ENCODE measurements at places on chromosomes 13 and 19. TPM values are rescaled to one million over a fixed set of nuclear protein-coding genes. Genes with fewer than 3 reads are reported as not detected.

DNA sequence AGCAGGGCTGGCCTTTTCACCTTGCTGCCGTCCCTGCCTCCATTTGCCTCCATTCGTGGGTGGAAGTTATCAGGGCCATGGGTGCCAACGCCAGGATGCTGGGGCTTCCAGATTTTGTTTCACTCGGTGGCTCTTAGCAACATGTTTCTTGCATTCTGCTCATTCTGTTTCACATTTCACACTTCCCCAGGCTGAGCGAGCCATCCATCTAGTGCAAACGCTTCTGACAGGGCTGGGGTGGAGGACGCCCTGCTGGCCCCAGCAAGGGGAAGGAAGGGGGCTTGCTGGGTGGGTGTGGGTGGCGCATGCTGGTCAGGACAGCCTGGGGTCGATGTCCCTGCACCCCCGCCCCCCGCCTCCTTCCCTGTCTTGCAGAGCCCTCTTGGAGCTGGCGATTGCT is 165.2 kb downstream of the URI1 start:
- DNase-seq, result no peak

FDX2 gene
- 42.4 TPM for total RNA-seq

DNA sequence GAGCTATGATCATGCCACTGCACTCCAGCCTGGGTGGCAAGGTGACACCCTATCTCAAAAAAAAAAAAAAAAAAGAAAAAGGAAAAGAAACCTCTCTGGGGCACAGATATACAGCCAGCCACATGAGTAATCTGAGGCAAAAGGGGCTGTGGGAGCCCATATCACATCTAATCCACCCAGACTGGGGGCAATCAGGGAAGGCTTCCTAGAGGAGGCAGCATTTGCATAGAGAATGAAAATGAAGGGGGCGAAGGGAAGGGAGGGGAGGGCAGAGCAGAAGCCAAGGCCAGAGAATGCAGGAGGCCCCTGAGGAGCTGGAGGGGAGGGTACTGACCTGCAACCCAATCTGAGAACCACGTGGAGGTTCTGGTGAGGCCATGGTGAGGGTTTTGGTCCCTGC is 13.2 kb downstream of the STXBP2 start:
- no peak for DNase-seq

KCNC3 gene
- not detected for total RNA-seq

- DNase-seq, result no peak
These were observed 740 bp downstream of the WDFY2 start for GRCh38 chr13:51584731-51585672.

- DNase-seq, result no peak
These were observed 110.8 kb downstream of the TEX29 start for GRCh38 chr13:111431206-111431605.

All from HT1080 (cell line).